ENCODE measurements at places on chromosomes 16 and 17.

DNA sequence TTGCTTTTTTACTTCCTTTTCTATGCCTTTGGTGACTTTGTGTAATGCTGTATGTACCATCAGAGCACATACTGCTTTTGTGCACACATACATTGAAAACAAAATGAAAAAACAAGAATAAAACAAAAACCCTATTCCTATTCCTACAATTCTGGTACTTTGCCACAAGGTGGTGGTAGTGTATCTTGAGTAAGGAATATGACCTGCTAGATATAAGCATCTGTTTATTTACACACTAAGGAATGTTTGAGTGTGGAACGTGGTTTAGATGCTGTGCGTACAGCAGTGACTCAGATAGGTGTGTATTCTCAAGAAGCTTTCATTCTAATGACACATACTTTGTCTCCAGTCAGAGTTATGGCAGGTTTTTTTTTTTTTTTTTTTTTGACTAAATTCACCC lies 606.2 kb downstream of the WWOX start:
- no peak for DNase-seq

DNA sequence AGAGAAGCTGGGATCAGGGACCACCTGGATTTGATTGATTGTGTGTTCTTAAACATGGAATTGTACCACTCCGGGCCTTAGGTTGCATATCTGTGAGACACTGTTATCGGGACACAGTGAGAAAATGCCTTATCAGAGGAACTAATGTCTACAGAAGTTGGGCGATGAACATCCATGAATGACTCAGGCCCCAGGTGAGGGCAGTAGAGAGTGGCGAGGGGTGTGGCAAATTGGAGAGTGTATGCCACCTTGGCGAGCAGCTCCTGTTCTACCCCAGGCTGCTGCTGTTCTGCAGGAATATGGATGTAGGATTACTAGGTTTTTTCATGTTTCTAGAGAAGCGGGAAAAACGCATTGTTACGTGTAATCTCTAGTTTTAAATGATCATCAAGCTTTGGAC lies 38.8 kb downstream of the CLEC16A start:
- no peak for DNase-seq

DNA sequence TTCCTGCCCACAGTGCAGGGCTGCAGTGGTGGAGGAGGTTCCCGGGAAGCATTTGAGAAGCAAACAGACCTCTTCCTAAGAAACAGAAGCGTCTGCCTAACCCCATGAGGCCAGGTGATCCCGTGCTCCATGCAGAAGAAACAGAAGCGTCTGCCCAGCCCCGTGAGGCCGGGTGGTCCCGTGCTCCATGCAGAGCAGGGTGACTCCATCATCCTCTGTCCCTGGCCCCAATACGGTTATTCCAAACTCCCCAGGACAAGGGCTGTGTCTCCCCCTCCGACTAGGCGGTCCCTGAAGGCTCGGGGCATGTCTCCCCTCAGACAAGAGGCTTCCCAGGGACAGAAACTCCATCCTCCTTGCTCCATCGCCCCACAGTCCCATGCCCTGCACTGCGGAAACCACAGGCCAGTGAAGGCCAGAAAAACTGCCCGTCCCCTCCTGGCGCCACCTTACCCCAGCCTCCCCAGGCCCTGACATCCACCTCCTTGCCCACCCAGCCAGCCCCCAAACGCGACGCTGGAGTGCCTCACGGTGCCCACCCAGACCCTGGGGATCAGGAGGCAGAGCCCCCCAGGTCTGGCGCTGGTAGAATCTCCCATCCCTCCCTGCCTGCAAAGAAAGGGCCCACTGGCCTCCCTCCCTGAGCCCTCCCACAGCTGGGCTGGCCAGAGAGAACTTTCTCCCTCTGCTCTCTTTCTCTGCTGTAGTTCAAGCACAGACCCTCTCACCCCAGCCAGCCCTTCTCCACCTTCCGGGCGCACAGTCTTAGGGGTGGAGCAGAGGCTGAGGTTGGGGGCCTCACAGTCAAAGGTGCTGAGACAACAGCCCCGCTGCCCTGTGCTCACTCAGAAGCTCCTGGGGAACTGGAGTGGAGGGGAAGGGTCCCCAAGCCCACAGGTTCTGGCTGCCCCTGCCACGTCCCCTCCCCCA lies 30.6 kb upstream of the KRT17 start:
- no peak for DNase-seq

GRCh38 chr16:9068886-9069285 lies 22.6 kb upstream of the HAPSTR1 start:
- no peak for DNase-seq
